Stimulated activated CD4-positive, alpha-beta T cell treated with anti-CD3 and anti-CD28 coated beads, Interleukin-1b, Interleukin-23, amount 100 ng/mL, for 1 hour (primary cell): ENCODE measurements at places on chromosomes 3 and 15.

DNA sequence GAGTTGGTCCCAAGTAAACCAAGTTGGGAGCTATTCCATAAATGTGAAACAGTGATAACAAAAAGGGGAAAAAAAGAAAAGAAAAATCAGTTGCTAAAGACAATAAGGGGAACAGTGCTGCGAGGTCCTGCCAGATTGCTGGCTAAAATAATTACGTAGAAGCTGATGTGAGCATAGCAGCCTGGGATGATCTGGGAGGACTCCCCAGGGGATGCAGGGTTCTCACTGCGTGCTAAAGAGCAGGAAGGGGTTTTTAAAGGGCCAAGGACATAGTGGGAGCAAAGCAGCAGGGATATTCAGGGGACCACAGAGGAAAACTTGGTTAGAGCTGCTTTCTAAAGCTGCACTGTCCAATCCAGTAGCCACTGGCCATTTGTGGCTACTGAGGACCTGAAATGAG is 133.0 kb upstream of the UMPS start:
- DNase-seq: no peak

- DNase-seq: no peak
These were observed 11.1 kb downstream of the RUVBL1 start for GRCh38 chr3:128112357-128112968.

DNA sequence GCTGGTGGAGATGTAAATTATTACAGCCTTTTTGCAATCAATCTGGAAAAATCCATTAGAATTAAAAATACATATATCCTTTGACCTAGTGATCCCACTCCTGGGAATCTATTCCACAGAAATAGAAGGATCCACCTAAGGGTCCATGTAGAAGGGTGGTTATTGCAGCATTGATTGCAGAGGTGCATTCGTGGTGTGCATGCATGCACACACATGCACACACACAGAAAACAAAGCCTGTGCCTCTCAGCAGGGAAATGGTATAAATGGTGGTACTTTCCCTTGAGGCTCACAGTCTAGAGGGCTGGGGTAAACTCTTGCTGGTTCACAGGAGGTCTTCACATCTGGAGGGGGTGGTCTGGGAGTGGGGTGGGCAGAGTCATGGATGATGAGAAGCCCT is 19.4 kb upstream of the ADPGK start:
- no peak for DNase-seq

- DNase-seq: no peak
These were observed 21.2 kb downstream of the RAD51 start for GRCh38 chr15:40716165-40716564.

DNA sequence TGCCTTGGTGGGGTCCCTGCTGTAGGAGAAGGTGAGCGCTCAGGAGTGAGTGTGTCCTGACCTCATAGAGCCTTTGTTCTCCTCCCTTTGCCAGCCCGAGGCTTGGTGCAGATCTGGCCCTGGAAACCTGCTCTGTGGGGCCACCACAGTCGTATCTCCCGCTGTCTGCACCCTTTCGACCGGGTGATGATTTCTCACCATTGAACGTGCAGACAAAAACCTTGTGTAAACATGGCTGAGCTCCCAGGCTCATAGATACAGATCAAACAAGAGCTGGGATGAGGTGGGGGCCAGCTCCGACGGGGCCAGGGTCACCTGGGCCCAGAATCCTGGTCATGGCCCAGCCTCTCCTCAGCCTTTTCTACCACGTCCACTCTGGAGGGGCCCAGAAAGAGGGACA is 34.6 kb upstream of the ESYT3 start:
- DNase-seq: no peak

DNA sequence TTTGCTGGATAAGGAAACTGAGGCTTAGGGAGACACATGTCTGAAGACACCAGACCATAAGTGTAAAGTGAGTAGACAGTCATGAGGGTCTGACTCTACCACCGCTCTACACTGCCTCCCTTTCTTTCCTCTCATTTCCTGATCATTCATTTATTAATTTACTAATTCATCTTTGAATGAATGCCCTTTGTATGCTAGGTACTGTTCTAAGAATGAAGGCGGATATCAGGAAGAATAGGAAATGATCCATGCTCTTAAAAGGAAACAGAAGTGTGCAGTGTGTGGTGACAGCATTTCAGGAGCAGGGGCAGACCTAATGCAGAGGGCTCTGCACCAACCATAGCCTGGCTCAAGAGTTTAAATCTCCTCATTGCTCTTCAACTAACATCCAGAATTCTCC is 31.8 kb upstream of the PSMD6 start:
- DNase-seq: no peak

DNA sequence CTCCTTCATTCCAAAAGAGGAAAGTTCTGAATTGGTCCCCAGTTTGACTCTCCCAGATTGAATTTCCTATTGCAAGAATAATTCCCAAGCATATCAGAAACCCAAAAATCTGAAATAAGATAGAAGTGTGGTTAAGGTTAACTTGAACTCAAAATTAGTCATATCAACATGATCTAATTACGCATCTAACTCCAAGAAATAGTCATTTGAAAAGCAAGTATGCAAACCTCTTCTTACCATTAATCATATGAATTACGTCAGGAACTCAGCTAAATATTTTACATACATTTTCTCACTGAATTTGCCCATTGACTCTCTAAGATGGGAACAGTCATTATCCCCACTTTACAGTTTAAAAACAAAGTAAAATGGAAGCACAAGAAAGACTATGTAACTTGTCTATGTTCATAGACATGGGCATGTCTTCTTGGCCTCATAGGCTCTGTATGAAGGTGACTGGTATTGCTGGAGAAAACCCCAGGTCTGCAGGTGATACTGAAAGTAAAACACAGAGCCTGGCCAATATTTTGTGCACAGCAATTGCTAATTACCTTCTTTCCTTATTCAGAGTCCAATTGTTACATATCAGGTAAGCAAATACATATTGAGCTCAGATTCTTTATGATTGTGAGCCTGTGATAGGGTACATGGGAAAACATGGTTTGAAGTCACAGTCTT is 139.2 kb downstream of the ATP8B4 start:
- DNase-seq: no peak

GRCh38 chr3:180571831-180572598 is 29.9 kb upstream of the TTC14 start:
- no peak for DNase-seq

- DNase-seq: no peak
These were observed 258.0 kb upstream of the CTDSPL start for GRCh38 chr3:37603722-37604121.

DNA sequence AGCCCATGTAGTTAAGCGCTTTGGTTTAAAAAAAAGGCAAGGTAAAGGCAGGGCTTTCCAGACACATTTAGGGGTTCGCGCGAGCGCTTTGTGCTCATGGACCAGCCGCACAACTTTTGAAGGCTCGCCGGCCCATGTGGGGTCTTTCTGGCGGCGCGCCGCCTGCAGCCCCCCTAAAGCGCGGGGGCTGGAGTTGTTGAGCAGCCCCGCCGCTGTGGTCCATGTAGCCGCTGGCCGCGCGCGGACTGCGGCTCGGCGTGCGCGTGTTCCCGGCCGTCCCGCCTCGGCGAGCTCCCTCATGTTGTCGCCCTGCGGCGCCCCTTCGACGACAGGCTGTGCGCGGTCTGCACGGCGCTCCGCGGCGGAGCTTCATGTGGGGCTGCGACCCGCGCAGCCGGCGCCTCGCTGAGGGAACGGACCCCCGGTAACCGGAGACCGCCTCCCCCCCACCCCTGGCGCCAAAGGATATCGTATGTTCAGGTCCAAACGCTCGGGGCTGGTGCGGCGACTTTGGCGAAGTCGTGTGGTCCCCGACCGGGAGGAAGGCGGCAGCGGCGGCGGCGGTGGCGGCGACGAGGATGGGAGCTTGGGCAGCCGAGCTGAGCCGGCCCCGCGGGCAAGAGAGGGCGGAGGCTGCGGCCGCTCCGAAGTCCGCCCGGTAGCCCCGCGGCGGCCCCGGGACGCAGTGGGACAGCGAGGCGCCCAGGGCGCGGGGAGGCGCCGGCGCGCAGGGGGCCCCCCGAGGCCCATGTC is 927 bp downstream of the SMAD6 start:
- no peak for DNase-seq

GRCh38 chr3:29410220-29410619 is 129.3 kb downstream of the RBMS3 start:
- DNase-seq: no peak

GRCh38 chr3:181317508-181317907 is 328.0 kb upstream of the DNAJC19 start:
- DNase-seq: no peak

DNA sequence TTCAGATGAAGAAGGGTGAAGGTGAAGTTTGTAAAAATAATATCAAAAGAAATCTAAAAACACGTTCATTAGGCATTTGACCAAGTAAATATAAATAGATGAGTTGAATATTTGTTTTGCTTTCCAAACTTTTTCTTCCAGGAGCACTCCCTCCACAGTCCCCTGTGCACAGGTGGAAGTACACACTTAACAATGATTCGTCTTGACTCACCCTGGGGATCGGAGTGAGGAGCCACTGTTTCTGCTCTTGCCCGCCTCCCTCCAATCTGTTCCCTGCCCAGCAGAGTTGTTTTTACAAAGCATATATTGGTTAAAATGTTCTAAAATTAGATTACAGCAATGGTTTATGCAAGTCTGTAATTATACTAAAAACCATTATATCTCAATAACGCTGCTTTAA is 175.1 kb downstream of the PTPRG start:
- no peak for DNase-seq

- DNase-seq: no peak
These were observed 35.4 kb downstream of the CCDC191 start for GRCh38 chr3:114020907-114021306.

- DNase-seq: no peak
These were observed 74.1 kb upstream of the MAP4 start for GRCh38 chr3:48090166-48090939.

DNA sequence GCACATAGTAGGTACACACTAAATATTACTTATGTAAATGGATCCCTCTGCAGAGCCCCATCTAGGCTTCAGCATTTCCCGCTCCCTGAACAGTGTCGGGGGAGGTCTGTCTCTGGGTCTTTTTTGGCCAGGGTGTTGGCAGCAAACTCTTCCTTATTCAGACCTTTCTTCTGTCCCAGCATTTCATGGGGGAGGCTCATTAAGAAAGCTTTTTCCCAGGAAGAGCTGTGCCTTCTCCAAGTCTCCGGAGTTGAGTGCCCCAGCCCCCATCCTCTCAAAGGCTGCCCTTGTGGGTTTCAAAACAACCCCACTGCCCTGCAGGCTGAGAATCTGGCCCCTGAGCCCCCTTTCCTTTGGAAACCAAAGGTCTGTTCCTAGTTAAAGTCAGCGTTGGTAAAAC is 25.1 kb downstream of the SLC6A11 start:
- no peak for DNase-seq

GRCh38 chr3:40850861-40851260 is 326.1 kb downstream of the ZNF621 start:
- DNase-seq: no peak

DNA sequence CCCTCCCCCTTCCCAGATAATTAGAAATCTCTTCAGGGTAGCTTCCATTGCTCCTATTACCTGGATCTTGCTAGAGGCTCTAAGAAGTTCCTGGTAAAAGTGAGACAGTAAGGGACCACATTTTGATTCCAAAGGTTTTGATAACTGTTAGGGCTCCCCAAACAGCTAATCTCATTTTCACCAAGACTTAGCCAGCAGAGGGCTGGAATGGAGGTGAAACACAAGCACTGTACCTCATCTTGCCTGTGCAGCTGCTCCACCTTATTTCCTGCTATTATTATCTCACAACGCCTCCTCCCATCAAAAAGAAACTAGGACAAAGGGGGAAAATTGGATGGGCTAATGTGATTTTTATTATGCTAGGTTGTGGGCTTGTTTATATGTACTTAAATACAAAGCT is 7.3 kb downstream of the SETD5 start:
- DNase-seq: no peak

- DNase-seq: no peak
These were observed 17.6 kb upstream of the SLC41A3 start for GRCh38 chr3:126101521-126101982.

GRCh38 chr3:194103983-194104751 is 31.8 kb upstream of the HES1 start:
- DNase-seq: no peak

- no peak for DNase-seq
These were observed 23.1 kb downstream of the HEG1 start for GRCh38 chr3:125032683-125033082.

- DNase-seq: no peak
These were observed 56.4 kb upstream of the KCNMB2 start for GRCh38 chr3:178479860-178480259.

DNA sequence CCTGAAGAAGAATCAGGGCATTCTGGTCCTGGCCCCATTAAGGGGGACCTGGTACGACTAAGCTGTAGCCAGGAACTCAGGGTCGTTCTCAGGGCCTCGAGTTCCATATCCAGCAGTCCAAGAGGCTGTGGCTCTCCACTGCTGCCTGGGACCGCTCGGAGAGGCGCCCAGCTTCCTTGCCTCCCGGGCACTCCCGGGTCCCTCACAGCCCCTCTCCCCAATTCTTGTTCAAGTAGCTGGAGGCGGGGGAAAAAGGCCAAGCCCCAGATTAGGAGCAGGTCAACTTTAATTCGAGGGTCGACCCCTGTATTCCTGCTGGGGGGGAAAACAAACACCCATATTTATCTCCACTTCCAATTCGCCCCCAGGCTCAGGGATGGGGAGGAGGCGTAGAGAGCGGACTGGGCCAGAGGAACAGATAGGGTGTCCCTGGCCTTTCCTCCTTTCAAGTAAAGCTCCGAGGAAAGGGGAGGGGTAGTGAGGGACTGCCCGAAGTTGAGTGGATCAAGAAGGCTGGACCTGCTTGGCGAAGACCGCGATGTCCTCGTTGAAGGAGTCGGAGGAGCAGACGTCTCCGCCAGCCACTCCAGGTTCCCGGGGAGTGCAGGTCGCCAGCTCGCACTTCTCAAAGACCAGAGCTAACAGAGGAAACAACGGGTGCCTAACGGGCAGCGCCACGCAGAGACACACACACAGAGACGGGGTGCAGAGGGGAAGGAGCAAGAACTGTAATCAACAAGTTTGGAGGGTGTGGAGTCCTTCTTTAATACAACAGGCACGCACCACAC is 4.4 kb downstream of the MEIS2 start:
- no peak for DNase-seq

DNA sequence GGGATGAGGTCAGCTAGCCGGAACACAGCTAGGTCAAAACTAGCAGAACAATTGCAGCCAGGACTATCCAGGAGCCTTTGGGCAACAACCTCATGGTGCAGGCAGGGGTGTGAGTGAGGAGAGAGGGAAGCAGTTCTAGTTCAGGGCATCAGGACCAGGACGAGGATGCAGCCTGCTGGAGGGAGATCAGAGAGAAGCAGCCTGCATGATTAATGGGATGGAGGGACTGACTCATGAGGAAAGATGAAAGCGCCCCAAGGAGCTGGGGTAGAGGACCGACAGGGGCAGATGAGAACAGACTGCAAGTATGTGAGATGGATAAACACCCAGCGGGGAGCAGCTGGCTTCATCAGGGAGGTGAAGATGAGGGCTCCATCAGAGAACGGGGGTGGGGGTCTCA is 37.9 kb upstream of the LRTM1 start:
- DNase-seq: no peak

DNA sequence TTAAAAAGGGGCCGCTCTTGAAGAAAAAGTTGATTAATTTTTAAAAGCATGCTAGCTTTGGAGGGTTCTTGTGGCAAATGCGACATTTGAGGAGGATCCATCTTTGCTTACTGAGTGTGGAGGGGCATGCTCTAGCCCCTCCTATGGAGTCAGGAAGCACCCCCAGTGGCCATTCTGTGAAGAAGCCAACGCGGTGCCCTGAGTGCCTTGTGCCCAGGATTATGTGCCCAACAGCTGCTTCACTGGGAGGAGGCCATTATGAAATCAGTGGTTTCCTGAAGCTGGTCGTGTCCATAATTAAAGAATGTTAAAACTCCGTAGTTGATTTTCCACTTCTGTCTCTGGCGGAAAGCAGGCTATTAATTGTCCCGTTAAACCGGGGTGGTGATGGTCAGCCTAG is 69.1 kb upstream of the TNFAIP8L3 start:
- DNase-seq: no peak
